Activated CD4-positive, alpha-beta T cell treated with anti-CD3 and anti-CD28 coated beads for 24 hours (primary cell): ENCODE measurements at places on chromosomes 2 and 18.
A peak's percentile ranks its signal among the peaks of the same experiment; 100 is the strongest.

DNA sequence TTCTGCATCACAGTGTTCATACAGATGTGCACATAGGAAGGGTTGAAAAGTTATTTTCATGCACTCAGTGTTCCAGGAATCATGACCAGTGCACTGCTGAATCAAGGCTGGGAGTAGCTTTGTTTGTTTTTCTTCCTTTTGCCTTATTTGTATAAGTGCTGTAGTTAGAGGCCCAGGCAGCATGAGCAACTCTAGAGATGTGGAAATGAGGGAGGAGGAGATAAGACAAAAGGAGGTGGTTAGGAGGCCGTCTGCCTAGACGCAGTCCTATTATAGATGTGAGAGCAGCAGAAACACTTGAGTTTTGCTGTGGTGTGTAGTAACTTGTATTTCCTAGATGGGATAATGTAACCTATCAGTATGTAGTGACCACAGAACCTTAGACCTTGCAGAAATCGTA lies 264.3 kb upstream of the RASGRP3 start:
- no peak for DNase-seq

- DNase-seq, result no peak
These were observed 512.7 kb upstream of the CDH2 start for GRCh38 chr18:28689588-28689987.

DNA sequence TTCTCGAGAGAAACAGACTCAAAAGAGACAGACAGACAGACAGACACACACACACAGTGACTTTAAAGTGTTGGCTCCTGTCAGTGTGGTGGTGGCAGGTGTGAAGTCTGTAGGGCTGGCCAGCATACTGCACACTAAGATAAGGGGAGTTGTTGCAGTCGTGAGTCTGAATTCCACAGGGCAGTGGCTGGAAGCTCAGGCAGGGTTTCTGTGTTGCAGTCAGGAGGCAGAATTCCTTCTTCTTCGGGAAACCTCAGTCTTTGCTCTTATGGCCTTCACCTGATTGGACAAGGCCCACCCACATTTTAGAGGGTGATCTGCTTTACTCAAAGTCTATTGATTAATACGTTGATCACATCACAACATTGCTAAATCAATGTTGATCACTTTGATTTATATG lies 478.4 kb upstream of the HS6ST1 start:
- DNase-seq, result no peak

DNA sequence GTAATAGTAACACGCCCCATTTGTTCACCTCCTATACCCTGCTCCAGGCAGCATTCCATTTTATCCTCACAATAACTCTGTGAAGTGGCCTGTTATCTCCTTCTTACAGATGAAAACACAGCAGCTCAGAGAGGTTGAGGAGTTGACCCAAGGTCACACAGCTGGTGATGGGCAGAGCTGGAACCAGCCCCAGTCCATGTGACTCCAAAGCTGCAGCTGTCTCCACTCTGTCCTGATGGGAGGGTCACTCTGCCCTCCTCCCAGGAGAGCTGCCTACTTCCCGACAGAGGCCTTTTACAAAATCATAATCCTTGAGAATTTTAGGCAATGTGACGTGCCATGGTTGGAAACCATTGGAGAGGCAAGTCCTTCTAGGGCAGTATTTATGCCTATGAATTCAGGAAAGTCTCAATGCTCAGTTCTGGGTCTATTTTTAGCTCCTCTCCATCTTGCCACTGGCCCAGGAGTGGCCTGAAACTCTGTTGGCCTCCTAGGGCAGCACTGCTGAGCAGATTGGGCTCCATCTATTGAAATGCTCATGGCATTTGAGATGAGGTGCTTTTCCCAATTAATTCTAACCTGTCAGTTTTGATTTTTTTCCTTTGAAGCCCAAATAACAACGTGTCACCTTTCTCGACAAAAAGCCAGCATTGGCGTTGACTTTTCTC lies 162.0 kb upstream of the MSH6 start:
- DNase-seq, result no peak

- peak; percentile 72 for DNase-seq
These were observed 47.8 kb downstream of the CDCA7 start for GRCh38 chr2:173402405-173402974.

DNA sequence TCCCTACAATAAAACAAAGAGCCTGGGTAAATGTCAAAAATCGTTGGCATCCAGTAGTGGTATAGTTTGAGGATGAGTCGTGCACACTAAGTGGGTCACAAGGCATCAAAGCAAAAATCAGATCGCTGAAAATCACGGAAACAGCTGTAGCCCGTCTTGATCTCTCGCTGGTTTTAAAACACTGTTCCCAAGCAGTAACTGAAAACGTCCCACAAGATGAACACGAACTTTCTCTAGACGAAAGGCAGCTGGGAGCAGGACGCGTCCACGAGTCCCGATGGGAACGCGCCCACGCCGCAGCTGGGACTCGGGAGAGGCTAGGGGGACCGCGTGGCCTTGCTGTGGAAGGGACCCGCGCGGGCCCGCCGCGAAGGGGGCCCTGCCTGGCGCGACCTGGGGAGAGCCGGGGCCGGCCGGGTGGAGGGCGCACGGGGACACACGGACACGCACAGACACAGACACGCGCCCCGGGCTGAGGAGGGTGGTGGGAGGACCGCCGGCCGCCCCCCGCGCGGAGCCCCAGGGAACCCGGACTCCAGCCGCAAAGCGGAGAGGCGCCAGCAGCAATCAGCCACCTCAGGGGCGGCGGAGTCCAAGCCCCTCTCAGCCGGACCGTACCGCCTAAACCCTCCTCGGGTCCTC lies 651 bp downstream of the STK17B start:
- no peak for DNase-seq
